CD4-positive, alpha-beta T cell treated with Interleukin-15 for 4 hours (primary cell): ENCODE measurements at places on chromosomes 12 and 14.

DNA sequence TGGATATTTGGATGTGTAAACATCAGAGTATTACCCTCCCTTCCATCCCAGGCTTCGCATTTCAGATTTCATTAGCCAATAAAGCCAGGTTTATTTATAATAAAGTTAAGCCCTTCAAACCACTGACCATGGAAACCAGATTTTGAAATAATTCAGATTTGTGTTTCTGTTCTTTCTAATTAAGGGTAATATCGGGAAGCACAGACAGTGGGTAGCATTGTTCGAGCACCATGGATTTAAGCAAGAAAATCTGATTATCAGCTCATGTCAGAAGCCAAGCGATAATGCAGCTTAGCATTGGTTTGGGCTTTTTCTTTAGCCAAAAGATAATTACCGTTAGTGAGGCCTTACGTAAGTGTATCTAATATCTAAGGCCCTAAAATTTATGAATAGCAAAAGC, 116.1 kb downstream of the C12orf42 start:
- no peak for DNase-seq

DNA sequence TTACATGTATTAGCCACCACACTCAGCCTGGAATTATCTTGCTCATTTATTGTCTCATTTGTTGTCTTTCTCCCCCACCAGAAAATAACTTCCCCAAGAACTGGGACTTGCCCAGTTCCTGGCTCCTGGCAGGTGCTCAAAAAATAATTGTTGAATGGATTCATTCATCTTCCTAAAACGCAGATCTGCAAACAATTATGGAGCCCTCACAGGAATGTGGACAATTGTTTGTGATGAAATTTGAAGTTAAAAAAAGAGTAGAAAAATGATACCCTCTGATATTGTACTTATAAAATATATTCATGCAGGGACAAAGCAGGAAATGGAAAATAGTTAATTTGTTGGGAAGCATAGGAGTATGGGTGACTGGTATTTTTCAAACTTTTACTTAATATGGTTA, 60.7 kb upstream of the MAP1LC3B2 start:
- DNase-seq: no peak

DNA sequence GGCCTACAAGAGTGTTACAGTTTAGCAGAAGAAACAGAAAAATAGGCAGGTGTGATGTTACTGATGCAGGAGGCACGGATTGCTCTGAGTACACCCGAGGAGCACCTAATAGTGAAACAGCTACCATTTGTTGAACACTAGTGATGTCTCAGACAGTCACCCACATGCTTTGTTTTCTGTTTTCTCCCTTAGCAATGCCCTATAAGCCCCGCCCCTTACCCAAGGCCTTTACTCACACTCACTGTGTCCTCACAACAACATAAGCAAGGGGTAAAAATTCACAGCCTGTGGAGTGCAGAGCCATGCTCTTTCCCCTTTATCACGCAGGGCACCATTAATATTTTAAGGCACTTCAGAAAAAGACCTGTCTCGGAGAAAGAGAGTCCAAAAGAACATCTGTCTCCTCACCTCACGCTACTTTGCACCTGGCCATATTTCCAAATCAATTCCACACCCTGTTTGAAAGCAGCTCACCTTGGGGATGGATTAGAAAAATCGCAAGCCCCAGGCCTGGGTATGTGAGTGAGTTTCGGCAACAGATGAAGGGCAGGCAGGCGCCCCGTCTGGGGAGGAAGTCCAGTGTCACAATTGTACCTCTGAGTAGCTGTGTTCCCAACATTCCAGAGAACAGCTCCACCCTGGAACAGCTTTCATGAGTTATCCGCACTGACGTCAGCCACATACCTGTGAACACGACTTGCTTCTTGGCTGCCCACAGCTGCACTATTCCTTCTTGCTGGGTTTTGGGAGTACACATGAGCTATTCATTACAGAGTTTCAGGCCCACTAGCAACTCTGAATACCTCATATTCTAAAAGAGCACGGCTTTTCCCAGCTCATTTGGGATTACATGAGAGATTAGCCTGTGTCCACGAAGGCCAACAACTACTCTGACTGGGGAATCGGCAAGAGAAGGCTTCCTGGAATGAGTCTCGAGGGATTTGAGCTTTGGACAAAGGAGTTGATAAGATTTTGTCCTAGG, 26.0 kb downstream of the MAPK1IP1L start:
- peak; percentile 48 for DNase-seq

DNA sequence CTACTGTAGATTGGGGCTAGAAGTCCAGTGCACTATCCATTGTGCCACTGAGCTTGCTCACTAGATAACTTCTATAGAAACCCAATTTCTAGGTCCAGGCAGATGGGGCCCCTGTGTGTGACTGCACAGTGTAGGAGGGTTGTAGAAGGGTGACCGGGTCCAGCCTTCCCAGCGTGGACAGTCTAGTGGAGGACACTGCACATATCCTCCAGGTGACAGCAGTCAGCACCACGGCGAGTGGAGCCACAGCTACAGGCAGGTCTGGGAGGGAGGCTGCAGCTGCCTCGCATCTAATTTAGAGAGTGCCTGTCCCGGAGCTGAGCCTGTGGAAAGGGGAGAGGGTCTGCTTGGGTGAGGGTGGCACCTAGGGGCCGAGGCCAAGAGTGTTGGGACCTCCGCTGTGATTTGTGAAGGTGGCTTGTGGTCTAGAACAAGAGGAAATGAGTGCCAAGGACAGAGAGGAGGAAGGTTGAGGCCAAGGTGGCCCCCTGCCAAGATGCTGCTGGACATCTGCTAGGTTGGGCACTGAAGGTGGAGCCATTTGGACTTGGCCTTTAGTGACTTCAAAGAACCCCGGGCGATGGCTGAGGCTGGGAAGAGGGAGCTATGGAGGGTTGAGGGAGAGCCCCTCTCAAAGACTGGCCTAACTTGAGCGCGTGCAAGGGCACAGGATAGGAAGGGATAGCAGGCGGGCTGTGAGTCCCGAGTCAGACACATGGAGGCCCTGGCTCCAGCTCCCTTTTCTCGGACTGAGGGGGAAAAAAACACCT, 46.0 kb upstream of the TRAF3 start:
- no peak for DNase-seq

- DNase-seq: no peak
Measured at GRCh38 chr14:41642789-41643188, 36.1 kb downstream of the LRFN5 start.
